ENCODE measurements at places on chromosomes 3 and 15.

DNA sequence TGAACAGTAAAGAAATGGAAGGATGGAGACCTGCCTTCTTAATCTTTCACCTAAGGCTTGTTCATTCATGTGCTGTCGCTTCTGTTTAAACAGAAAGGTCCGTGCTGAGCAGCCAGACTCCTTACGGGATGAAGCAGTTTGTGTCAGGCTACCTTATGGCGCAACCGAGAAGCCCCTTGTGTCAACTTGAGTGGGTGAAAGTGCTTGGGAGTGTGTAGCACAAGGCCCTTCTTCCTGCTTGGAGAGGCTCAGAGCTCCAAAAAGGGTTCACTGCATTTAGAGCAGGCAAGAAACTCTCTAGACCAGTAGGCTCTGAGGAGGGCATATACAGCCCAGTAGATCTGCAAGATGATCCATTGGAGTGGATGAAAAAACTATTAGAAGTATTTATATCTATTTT lies 16.0 kb downstream of the CAPN3 start:
- DNase-seq: no peak

DNA sequence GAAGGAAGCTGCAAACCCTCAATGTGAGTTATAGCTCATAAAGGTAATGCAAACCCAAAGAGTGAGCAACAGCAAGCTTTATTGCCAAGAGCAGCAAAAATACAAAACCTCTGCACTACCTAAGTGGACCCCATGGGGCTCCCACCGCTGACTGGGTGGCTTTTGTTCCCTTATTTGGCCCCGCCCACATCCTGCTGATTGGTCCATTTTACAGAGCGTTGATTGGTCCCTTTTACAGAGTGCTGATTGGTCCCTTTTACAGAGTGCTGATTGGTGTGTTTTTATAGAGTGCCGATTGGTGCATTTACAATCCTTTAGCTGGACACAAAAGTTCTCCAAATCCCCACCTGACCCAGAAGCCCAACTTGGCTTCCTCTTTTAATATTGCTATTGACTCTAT lies 154.5 kb upstream of the NSMCE3 start:
- DNase-seq: no peak

- DNase-seq: no peak
Observed at GRCh38 chr3:60669636-60670035, 581.6 kb downstream of the FHIT start.

- DNase-seq: no peak
Observed at GRCh38 chr3:160154033-160154432, 71.2 kb upstream of the C3orf80 start.

- no peak for DNase-seq
Observed at GRCh38 chr15:62749036-62749815, 293.3 kb upstream of the TPM1 start.

- peak; percentile 12 for DNase-seq
Observed at GRCh38 chr3:48399387-48400172, 27.6 kb downstream of the FBXW12 start.

DNA sequence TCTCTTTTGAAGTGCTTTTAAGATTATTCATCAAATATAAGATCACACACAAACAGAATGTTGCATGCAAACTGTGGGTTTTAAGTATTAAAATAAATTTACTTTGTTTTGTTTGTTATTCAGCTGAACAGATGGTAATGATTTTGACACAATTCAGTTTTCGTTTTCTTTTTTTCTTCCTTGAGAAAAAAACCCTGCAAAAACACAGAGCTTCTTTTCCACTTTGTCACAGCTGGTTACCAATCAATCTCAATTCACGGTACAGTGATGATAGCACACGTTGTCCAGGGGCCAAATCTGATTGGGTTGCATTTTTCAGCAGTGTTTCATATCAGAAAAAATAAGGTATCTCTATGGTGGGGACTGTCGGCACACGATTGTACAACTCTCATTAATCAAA lies 473.6 kb downstream of the ROBO2 start:
- DNase-seq: no peak

GRCh38 chr3:13662238-13662847 lies 113.4 kb downstream of the FBLN2 start:
- no peak for DNase-seq

GRCh38 chr3:171165983-171166382 lies 139.5 kb upstream of the SLC2A2 start:
- DNase-seq: no peak

GRCh38 chr3:195075941-195076875 lies 194.8 kb downstream of the XXYLT1 start:
- DNase-seq: no peak

GRCh38 chr3:158727206-158728060 lies 4.8 kb downstream of the RARRES1 start:
- peak; percentile 68 for DNase-seq

GRCh38 chr15:63503739-63504246 lies 600 bp upstream of the USP3 start:
- no peak for DNase-seq

DNA sequence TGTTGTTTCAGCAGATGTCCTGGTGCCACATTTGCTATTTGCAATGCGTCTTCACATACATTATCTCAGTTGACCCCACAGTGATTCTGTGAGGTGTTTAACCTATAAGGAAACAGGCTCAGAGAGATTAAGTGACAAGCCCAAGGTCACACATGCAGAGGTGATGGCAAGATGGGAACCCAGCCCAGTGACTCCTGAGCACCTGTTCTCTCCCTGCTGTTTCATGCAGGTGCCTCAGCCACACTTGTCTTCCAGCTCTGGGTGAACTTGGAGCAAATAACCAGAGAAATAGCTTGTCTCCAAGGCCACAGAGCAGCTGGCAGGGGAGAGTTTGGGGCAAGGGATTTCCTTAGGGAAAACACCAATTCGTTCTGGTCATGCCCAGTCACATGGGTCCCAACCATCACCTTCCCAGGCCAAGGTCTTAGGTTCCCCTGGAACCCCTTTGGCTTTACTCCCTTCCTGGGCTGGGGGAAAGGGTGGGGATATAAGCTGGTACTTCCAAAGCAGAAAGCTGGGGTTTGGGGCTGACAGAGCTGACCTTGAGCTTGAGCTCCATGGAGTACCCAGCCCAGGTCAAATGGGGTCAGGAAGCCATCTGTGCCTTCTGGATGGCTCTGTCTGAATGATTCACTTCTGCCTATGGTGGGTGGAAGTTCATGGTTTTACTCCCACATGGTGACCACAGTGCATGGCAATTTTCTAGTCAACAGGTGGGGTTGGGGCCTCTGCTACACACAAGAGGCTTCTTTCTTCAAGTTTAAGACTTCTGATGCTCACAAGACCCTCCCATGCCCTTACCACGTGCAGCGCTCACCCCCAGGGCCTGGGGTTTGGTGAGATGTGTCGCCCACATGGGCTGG lies 22.4 kb downstream of the LIPC start:
- DNase-seq: no peak

DNA sequence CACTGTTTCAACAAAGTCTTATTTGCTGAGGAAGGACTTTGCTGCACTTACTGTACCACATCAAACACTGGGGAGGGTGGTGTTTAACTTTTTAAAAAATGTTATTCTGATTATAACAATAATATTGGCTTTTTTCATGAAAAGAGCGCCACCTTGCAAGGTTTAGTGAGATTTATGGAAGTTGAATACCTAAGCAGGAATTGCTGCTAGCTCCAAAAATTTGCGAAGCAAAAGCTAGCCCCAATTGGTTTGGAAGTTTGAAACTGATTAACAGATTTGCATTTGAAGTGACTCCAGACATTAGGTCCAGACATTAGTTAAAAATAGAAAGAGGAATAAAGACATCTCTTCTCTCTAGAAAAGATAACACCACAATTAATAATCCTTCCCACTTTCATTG lies 6.7 kb downstream of the ZIC1 start:
- DNase-seq: no peak

GRCh38 chr3:73509816-73510215 lies 114.9 kb downstream of the PDZRN3 start:
- DNase-seq: no peak

- DNase-seq: no peak
Observed at GRCh38 chr3:58946875-58947274, 103.0 kb downstream of the CFAP20DC start.

DNA sequence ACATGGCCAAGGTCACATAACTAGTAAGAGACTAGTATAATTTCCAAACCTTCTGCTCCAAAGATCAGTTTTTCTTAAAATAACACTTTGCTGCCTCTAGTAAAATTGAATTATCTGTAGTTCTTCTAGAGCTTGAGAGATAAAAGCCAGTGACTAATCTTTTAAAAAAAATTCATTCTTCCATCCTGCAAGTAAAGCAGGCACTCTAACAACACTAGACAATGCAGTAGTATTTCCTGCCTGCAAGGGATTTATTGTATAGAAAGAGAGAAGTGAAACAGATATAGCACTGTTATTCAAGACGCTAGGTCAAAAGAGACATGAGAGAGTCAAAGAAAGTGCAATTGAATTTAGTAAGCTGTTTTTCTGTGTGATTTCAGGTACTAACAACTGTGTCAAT lies 159.5 kb upstream of the TBC1D5 start:
- no peak for DNase-seq

GRCh38 chr15:51971032-51971374 lies 575 bp downstream of the LEO1 start:
- no peak for DNase-seq

- DNase-seq: no peak
Observed at GRCh38 chr3:195755791-195756676, 35.3 kb downstream of the MUC20 start.

DNA sequence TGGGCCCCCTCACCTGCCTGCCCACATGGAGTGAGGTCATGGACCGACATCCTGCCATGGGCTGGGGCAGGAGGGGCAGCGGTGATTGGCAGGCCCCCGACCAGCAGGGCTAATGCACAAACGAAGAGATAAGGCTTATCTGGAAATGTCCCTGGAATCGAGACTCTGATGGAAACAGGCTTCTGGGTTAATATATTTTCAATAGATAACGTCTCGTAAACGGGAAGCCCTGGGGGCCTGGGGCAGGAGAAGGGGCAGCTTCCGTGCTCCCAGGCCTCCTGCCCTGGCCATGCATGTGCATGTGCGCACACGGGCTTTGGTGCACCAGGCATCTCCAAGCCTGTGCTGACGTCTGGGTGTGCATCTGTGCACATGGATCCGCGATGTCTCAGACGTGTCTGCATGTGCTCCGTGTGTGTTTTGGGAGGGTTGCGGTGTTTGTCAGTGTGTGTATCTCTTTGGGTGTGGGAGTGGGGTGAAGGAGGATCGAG lies 55.1 kb downstream of the DNAJB8 start:
- DNase-seq: no peak

DNA sequence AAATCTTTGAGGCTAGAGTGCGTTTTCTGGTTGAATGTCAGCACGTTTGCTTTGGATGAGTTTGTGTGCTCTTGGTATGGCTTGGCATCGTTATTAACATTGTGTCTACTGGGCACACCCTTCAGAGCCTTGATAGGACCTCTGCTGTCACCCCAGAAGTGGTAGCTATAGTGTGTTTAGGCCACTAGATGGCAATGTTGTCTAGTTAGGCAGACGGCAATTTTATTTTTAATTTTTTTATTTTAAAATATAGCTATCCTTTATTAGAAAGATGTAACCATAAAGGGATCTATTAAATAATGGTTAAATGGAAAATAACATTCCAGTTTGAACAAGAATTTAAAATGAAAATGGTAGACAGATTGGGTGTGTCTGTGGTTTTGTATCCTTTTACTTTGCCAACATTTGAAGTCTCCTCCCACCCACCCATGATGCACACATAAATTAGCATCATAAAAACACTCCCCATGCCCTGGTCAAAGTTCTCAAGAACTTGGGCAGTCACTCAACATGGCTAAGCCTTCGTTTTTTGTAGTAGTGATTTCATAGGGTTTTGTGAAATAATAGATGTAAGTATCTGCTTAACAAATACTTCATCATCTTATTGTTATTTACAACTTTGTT lies 200.7 kb downstream of the KCNH8 start:
- DNase-seq: no peak

- DNase-seq: peak; percentile 76
Observed at GRCh38 chr3:149967086-149967685, 3.5 kb downstream of the PFN2 start.

DNA sequence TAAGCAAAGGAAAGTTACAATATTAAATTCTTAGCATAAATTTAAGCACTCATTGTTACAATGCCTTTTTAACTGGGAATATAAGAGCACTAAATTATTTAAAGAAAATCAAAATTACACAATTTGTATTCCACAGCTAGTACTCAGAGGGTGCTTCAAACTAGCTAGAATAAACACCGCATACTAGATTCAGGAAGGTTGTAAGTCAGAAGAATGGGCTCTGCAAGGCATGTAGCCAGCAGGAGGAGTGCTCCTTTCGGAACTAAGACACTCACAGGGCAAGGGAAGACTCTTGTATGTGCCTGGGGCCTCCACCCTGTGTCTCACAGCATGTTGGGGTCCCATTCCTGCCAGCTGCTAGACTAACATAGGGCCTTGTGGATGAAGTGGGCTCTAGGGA lies 327.7 kb upstream of the ALCAM start:
- DNase-seq: no peak

DNA sequence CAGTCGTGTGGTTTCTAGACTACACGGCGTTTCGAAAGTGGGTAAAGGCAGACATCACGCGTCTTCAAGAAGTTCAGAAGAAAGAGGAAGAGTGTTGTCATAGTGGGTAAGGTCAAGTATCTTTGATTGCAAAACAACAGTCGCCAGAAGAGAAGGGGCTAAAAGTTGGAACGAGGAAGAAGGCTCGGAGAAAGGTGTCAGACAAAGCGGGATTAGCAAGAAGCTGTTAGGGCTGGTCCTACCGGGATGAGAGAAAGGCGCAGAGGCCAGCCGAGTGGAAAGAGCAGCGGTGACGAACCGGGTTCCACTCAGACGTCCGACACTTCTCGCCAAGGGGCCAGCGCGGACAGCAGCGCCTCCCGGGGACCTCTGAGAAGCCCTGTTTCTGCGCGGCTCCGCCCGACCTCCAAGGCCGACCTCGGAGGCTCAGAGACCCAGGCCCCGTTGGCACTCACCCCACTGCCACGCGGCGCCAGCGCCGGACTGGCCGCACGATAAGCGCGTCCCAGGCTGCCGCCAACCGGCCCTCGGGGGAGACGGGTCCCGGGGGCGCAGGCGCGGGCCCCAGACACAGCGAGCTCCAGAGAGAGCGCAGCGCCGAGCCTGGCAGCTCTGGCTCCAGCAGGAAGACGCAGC lies 436 bp downstream of the ADPGK start:
- DNase-seq: no peak

GRCh38 chr3:12317914-12318313 lies 29.0 kb downstream of the PPARG start:
- no peak for DNase-seq

GRCh38 chr3:106371971-106372805 lies 503.4 kb upstream of the CBLB start:
- no peak for DNase-seq

DNA sequence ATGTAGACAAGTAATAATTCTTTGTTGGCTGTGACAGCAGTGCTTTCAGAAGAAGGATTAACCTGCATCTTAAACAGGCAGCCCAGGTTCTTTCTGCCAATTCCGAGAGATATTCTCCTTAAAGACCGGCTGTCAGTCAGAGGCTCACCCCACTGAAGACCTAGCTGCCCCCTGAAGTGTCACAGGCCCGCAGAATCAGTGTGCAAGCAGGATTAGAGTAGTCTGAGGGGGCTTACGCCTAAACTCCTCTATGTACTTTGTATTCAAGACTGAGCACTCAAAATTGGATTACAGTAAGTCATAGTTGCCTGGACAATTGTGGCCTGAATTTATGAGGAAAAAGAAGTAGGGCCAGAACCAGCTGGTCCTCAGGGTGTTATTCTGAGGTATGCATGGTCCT lies 342.9 kb downstream of the CLSTN2 start:
- no peak for DNase-seq

GRCh38 chr15:100247228-100248225 lies 94.2 kb downstream of the ADAMTS17 start:
- no peak for DNase-seq

- no peak for DNase-seq
Observed at GRCh38 chr15:55403531-55403930, 4.6 kb downstream of the CCPG1 start.

Measured in NCI-H2107 (cell line).